ENCODE measurements at places on chromosomes 12 and 14. TPM values are rescaled to one million over a fixed set of nuclear protein-coding genes. Genes with fewer than 3 reads are reported as not detected.

- peak; percentile 61 for DNase-seq
Measured at GRCh38 chr12:76621582-76622024, 62.0 kb upstream of the OSBPL8 start.

GRCh38 chr12:21992823-21993222 lies 51.6 kb upstream of the ABCC9 start:
- DNase-seq = peak; percentile 53

GRCh38 chr14:102140027-102140749 lies 491 bp downstream of the WDR20 start:
- peak; percentile 69 for DNase-seq

DNA sequence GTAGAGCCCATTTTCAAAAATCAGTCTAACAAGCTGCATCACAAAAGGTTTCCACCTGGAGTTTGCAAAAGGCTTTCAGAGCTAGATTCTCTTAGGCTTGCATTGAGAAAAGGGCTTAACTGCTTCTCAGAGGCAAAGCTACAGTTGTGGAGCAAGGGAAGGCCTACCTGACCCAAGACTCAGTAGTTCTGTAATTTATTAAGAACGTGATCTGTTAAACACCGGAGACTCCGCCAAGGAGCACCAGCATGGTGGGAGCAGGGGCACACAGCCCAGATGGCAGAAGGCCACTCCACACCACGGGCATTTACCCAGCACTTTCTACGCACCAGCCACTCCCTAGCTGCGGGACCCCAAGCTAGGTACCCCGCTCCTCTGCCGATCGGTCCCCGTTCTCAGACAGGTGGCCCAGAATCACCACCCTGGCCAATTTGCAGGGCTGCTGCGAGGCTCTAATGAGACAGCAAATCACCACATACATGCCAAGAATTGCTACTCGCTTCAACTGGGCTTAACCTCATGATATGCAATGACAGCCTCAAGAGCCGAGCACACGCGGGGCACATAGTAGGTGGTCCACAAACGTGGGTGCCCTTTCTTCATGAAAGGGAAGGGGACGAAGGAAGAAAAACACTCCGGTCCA lies 1.5 kb downstream of the ITPK1 start:
- peak; percentile 62 for DNase-seq

IL23A gene
- 5.8 TPM for total RNA-seq

DNA sequence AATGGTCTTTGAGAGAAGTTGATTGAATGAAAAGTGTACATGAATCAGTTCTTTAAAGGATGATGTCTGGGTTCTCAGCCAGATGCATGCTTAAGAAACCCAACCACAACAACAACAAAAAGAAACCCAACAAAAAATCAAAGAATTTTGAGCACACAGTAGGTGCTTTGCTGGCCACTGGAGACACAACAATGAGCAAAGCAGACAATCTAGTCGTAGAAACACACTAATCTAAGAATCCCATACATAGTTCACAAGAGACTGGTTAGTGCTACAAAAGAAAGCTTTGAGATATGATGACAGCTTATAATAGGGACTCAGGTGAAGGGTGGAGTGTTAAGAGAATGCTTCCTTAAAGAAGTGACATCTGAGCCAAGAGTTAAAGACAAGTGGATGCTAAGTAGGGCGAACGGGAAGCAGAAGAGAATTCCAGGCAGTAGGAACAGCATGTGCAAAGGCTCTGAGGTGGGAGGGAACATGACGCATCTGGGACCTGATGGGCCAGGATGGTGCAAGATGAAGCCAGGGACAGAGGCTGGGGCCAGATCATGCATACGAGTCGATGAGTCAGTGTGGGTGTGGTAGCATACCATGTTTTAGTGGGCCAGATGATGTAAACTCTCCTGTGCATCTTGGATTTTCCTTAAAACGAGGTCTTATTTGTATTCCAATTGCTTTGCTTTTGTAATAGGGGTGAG lies 4.6 kb upstream of the HIP1R start:
- peak; percentile 84 for DNase-seq

OLR1 gene
- not detected for total RNA-seq

GRCh38 chr12:3533703-3534386 lies 42.8 kb downstream of the PRMT8 start:
- DNase-seq = no peak

DNA sequence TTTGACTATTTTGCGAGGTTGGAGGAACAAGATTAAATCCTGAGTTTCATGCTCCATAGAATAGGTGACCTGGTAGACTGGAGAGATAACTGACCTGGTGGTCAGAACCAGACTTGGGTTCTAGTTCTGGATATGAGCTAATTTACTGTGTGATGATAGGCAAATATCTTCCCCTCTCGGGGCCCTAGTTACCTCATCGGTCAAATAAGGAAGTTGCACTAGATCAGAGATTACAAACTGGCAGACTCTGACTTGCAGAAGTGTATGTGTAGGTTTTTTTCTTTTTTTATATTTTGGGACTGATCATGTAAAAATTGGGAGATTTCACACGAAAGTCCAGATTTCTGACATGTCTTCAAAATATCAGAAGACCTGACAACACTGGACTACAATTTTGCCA lies 37.0 kb downstream of the RPH3A start:
- no peak for DNase-seq

DNA sequence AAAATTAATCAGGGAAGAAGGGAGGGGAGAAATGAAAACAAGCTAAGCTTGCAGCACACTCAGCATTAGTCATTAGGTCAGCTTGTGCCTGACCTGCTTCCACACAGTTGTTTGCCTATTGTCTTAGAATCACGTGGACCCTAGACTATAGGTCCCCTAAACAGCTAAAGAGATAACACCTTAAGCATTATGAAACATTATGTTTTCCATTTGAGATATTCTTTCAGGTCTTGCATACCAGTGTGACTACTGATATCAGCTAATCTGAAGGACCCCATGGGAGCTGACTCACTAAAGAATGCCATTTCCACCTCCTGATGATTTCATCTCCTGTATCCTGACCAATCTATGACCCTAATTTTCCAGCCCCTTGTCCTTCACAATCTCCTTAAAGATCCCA lies 154.1 kb upstream of the FUT8 start:
- DNase-seq = no peak

GRCh38 chr12:69338120-69338859 lies 9.9 kb upstream of the LYZ start:
- DNase-seq = no peak

- DNase-seq = no peak
Measured at GRCh38 chr12:12121061-12121460, 50.3 kb downstream of the BCL2L14 start.

ATL1 gene
- total RNA-seq = 9.2 TPM

GRCh38 chr12:992647-993046 lies 1.6 kb downstream of the ERC1 start:
- DNase-seq = no peak

ACSS3 gene
- total RNA-seq = 6.6 TPM

DNA sequence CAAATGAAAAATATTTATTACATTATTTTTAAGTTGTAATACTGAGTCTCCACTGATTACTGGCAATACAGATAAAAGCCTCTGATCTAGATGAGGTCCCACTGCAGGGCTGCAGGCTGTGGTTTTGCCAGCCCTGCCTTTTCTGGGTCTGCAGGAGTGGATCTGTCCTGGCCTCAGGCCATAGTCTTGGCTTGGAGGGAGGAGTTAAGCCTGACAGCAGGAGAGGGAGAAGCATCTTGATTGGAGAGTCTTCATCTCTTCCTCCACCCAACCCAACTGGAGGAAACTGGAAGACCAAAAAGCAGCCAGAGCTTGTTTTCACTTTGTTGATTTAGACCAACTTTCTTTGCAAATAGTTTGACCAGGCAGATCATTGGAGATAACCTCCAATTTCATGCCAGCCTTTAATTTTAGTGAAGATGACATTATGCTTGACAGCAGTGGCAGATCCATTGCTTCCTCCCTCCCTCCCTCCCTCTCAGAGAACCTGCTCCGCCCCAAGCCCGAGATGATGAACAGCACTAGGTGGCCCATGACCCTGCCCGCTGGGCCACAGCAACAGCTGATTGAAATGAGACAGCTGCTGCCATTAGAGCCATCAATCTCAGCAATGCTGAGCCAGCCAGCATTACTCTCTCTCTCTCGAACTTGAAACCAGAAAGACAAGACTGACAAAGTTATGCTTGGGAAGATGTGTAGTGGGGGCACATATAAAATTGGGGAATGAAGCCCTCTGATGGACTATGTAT lies 222.4 kb downstream of the GLT1D1 start:
- DNase-seq = no peak

USP5 gene
- total RNA-seq = 41.0 TPM

- peak; percentile 79 for DNase-seq
Measured at GRCh38 chr14:103155010-103155409, 31.7 kb downstream of the TNFAIP2 start.

GPRC5D gene
- total RNA-seq = not detected

- no peak for DNase-seq
Measured at GRCh38 chr12:72315858-72316257, 43.7 kb downstream of the TRHDE start.

- no peak for DNase-seq
Measured at GRCh38 chr12:67506739-67507138, 141.8 kb upstream of the DYRK2 start.

- no peak for DNase-seq
Measured at GRCh38 chr14:39395555-39396254, 36.5 kb downstream of the FBXO33 start.

DNA sequence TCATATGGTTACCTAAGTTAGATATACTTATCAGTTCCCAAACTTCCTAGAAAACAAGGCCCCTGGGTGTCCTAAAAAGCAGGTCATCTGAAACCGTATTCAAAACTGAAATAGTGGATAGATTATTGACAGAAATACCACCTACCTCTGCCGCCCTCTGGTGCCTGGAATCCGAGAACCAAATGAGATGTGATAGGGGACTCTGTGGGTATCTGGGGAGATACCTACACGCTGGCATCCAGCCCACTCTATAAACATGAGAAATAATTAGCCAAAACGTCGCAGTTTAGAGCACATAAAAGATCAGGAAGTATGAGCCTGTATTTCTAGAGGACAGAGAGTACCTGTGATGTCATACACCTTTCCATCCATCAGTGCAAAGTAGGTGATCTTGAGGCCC lies 4.4 kb downstream of the ORMDL2 start:
- no peak for DNase-seq

CARMIL3 gene
- total RNA-seq = 1.3 TPM

DEPDC4 gene
- 1.4 TPM for total RNA-seq
